ENCODE measurements at places on chromosomes 7 and 10. TPM values are rescaled to one million over a fixed set of nuclear protein-coding genes. Genes with fewer than 3 reads are reported as not detected.
A peak's percentile ranks its signal among the peaks of the same experiment; 100 is the strongest.

GRCh38 chr10:123205041-123205440 is 50.8 kb downstream of the BUB3 start:
- DNase-seq = no peak

GRCh38 chr10:132907821-132908620 is 34.3 kb downstream of the CFAP46 start:
- no peak for DNase-seq
- H3K4me1 ChIP-seq = no peaks in the 10 kb centered on the region
- H3K27me3 ChIP-seq = no peaks in the 10 kb centered on the region
- no peak overlapping the region for H3K4me3 ChIP-seq
- no peaks in the 10 kb centered on the region for H3K36me3 ChIP-seq
- no peak overlapping the region for H3K27ac ChIP-seq

- no peak for DNase-seq
- H3K27me3 ChIP-seq = no peaks in the 10 kb centered on the region
- no peaks in the 10 kb centered on the region for H3K36me3 ChIP-seq
- no peak overlapping the region for H3K4me3 ChIP-seq
- H3K4me1 ChIP-seq = peaks cover 13% of the 10 kb centered on the region
- no peak overlapping the region for H3K27ac ChIP-seq
These were observed 39.5 kb downstream of the ZNF117 start for GRCh38 chr7:64951250-64951848.

GRCh38 chr10:86186633-86187032 is 180.0 kb downstream of the GRID1 start:
- no peak overlapping the region for H3K27ac ChIP-seq
- H3K27me3 ChIP-seq = no peaks in the 10 kb centered on the region
- H3K36me3 ChIP-seq = no peaks in the 10 kb centered on the region
- DNase-seq = no peak

- H3K27ac ChIP-seq = no peak overlapping the region
- H3K4me3 ChIP-seq = no peak overlapping the region
- no peaks in the 10 kb centered on the region for H3K36me3 ChIP-seq
- DNase-seq = no peak
These were observed 12.3 kb downstream of the AUTS2 start for GRCh38 chr7:69610374-69611084.

DNA sequence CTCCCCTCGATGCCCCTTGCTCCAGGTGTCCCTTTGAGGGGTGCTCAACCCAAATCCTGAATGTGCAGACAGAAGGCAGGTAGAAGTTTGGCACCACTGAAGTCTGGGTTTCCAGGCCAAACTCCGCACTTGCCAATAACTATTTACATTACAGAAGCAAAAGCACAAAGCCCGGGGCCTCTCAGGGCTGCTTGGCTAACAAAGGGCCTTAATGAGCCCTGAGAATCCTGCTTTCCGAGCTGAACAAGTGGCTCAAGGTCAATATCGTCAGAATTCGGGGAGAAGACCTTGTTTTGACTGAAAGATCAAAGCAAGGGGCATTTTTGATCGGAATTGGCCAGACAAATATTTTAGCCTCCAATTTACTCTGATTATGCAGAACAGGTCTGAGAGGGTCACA is 189.9 kb downstream of the HERPUD2 start:
- no peaks in the 10 kb centered on the region for H3K27me3 ChIP-seq
- DNase-seq = no peak
- H3K4me1 ChIP-seq = no peaks in the 10 kb centered on the region
- H3K4me3 ChIP-seq = no peak overlapping the region
- no peak overlapping the region for H3K27ac ChIP-seq
- H3K36me3 ChIP-seq = no peaks in the 10 kb centered on the region

The SPDYE8 gene
- total RNA-seq = not detected

- H3K4me1 ChIP-seq = no peaks in the 10 kb centered on the region
- no peak for DNase-seq
- H3K4me3 ChIP-seq = no peak overlapping the region
- H3K36me3 ChIP-seq = no peaks in the 10 kb centered on the region
These were observed 60.7 kb upstream of the CCDC6 start for GRCh38 chr10:59967079-59967478.

The SAMD9L gene
- total RNA-seq = 9.5 TPM

DNA sequence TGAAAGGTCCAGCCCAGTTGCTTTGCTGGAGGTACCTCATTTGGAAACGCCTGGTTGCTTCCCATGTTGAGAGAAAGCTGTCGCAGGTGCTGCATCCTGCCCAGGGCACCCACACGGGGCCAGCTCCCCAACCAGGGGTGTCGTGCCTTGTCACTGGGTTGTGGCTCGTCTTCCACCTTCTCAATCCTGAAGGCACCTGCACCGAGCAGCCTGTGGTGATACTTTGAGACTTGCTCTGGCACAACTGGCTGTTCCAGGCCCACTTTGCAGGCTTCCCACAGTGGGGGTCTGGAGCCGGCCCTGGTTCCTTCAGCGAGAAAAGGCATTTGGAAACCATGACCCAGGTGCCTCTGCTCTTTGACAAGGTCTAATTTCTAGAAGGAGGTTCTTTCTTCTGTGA is 197.3 kb upstream of the PPP2R2D start:
- H3K36me3 ChIP-seq = no peaks in the 10 kb centered on the region
- H3K27me3 ChIP-seq = peaks cover 16% of the 10 kb centered on the region
- DNase-seq = no peak
- H3K27ac ChIP-seq = no peak overlapping the region
- H3K4me1 ChIP-seq = no peaks in the 10 kb centered on the region

GRCh38 chr10:92111336-92111939 is 179.4 kb downstream of the CPEB3 start:
- peak overlapping the region; percentile 4 for H3K27ac ChIP-seq
- H3K27me3 ChIP-seq = no peaks in the 10 kb centered on the region
- peaks cover 17% of the 10 kb centered on the region for H3K4me1 ChIP-seq
- no peak for DNase-seq
- H3K36me3 ChIP-seq = no peaks in the 10 kb centered on the region
- no peak overlapping the region for H3K4me3 ChIP-seq

GRCh38 chr7:33486633-33487032 is 357.3 kb downstream of the BBS9 start:
- no peak overlapping the region for H3K27ac ChIP-seq
- DNase-seq = no peak
- no peaks in the 10 kb centered on the region for H3K27me3 ChIP-seq
- no peak overlapping the region for H3K4me3 ChIP-seq

The UNCX gene
- not detected for total RNA-seq

- no peaks in the 10 kb centered on the region for H3K4me1 ChIP-seq
- H3K36me3 ChIP-seq = no peaks in the 10 kb centered on the region
- DNase-seq = no peak
- H3K4me3 ChIP-seq = no peak overlapping the region
- no peak overlapping the region for H3K27ac ChIP-seq
These were observed 212.5 kb downstream of the DGKB start for GRCh38 chr7:14690075-14690474.

- H3K4me3 ChIP-seq = no peak overlapping the region
- DNase-seq = peak; percentile 62
- H3K4me1 ChIP-seq = no peaks in the 10 kb centered on the region
- H3K27ac ChIP-seq = no peak overlapping the region
- H3K36me3 ChIP-seq = no peaks in the 10 kb centered on the region
These were observed 83.3 kb upstream of the DYNC1I1 start for GRCh38 chr7:95688931-95689495.

DNA sequence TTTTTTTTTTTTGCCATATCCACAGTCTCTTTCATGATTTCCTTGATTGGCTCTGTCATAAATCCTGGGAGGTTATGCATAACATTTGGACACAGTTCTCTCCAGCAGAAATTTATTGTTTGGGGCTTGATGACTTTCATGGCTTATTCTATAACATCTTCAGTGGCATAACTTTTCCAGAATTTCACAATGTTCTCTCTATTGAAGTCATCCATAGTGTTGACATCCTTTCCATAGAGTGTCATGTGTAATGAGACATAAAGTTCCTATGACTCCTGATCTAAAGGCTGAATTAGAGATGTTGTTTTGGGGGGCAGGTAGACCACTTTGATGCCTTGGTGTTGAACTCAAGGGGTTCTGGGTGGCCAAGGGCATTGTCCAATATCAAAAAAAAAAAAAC is 36.7 kb upstream of the STK17A start:
- H3K36me3 ChIP-seq = no peaks in the 10 kb centered on the region
- DNase-seq = no peak
- H3K27me3 ChIP-seq = no peaks in the 10 kb centered on the region

GRCh38 chr7:17593819-17594419 is 295.5 kb downstream of the AHR start:
- DNase-seq = no peak
- H3K27me3 ChIP-seq = no peaks in the 10 kb centered on the region
- H3K27ac ChIP-seq = no peak overlapping the region
- no peaks in the 10 kb centered on the region for H3K36me3 ChIP-seq
- H3K4me3 ChIP-seq = no peak overlapping the region

DNA sequence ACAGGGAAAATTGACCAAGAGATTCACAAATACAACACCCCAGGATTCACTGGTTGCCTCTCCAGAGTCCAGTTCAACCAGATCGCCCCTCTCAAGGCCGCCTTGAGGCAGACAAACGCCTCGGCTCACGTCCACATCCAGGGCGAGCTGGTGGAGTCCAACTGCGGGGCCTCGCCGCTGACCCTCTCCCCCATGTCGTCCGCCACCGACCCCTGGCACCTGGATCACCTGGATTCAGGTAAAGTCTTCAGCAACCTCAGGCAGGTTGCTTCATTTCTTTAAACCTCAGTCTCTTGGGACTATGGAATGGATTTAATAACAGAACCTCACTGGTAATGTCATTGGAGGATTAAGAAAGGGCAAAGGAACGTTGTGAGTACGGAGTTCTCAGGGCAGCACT is 206.9 kb upstream of the C7orf33 start:
- H3K27ac ChIP-seq = no peak overlapping the region
- no peak overlapping the region for H3K4me3 ChIP-seq

The INHBA gene
- total RNA-seq = 1.9 TPM

The SFRP5 gene
- 12.9 TPM for total RNA-seq

- no peaks in the 10 kb centered on the region for H3K36me3 ChIP-seq
- no peaks in the 10 kb centered on the region for H3K4me1 ChIP-seq
- H3K4me3 ChIP-seq = no peak overlapping the region
- DNase-seq = no peak
- no peaks in the 10 kb centered on the region for H3K27me3 ChIP-seq
- no peak overlapping the region for H3K27ac ChIP-seq
These were observed 66.8 kb downstream of the LYZL2 start for GRCh38 chr10:30562787-30563186.

DNA sequence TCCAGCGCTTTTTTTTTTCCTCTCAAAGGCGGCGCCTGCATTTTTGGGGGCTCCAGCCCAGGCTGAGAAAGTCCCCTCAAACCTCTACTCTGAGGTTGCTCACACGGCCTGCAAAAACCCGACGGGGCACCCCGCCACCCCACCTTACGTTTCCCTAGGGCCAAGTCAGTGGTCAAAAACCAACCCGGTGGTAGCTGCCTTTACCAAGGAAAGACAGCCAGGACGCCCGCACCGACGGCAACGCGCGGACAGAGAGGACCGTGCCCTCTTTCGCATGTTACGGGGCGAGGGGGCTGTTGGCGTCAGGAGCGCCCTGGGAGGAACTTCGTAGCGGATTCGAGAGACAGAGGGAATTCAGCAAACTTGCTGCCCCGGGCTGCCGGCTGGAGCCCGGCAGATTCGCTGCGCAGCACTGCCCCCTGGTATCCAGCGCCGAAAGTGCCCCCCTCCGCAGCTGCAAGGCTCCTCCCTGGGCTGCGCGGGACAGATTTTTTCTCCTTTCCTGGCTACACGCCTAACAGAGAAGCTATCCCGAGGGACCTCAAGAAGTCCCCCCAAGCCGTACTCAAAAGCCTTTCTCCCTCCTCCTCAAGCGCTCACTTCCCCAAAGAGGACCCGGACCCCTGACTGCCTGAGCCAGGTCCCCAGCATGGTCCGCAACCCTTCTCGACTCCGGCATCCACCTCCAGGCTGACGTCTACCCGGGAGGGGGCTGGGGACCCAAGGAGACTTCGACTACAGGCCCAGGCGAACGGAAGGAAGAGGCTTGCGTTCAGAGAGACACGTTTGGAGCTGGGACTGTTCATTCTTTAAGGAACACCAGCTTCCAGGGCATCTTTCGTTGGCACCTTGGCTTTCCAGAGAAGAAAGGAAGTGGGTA is 27.7 kb upstream of the VAX1 start:
- no peak overlapping the region for H3K27ac ChIP-seq
- no peak overlapping the region for H3K4me3 ChIP-seq
- peak; percentile 27 for DNase-seq
- H3K4me1 ChIP-seq = peaks cover 40% of the 10 kb centered on the region
- peaks cover 99% of the 10 kb centered on the region for H3K27me3 ChIP-seq
- H3K36me3 ChIP-seq = no peaks in the 10 kb centered on the region

GRCh38 chr7:91916051-91916440 is 24.6 kb upstream of the AKAP9 start:
- H3K36me3 ChIP-seq = no peaks in the 10 kb centered on the region
- no peaks in the 10 kb centered on the region for H3K27me3 ChIP-seq
- no peaks in the 10 kb centered on the region for H3K4me1 ChIP-seq

The WNT8B gene
- not detected for total RNA-seq

DNA sequence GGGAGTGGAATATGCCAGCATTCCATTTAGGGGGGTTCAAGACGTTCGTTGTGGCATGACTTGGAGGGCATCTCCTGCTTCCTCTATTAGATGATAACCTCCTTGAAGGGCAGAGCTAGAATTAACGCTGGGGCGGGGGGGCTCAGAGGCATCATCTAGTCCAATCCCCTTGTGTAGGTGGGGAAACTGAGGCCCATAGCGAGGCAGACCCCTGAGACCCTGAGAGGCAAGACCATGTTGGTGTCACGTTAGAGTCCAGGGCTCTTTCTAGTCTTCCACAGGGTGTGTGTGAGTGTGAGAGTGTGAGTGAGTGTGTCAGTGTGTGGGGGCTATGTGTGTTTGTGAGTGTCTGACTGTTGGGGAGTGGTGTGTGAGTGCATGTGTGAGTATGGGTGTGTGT is 29.3 kb upstream of the NUB1 start:
- H3K27me3 ChIP-seq = no peaks in the 10 kb centered on the region
- no peaks in the 10 kb centered on the region for H3K36me3 ChIP-seq
- no peak overlapping the region for H3K27ac ChIP-seq
- H3K4me1 ChIP-seq = peaks cover 14% of the 10 kb centered on the region
- no peak for DNase-seq

DNA sequence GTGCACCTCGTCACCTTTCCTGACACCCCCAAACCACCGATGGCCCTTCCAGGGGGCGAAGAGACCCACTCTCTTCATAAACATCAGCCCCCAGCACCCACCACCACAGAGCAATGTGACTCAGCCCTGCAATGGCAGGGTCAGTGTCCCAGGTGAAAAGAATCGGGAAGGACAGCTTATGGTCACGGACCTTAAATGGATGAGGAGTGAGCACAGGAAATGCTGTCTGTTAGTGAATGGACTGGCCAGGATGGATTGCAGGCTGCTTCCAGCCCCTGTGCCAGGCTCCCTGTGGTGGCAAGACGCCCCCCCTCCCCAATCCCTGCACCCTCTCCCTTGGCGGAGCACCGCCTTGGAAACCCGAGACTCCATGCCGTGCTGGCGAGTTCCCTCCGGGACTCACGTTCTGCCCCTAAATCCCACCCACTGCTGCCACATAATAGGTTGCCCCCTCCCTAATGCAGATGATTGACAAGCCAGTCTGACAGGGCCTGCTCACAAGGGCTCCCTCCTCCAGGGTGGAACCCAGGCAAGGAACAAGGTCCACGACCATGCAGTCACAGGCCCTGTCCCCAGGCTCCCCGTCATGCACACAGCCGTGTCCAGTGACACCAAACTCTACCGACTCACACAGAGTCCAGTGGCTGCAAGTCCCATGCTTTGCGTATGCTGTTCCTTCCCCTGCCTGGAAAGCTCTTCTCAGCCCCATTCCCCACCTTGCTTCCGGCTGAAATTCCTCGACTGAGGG is 7.3 kb downstream of the ASB13 start:
- H3K4me1 ChIP-seq = peaks cover 17% of the 10 kb centered on the region
- H3K27ac ChIP-seq = no peak overlapping the region
- no peaks in the 10 kb centered on the region for H3K27me3 ChIP-seq
- H3K36me3 ChIP-seq = no peaks in the 10 kb centered on the region
